GM18507 (cell line): ENCODE measurements at places on chromosomes 2 and 18.

- DNase-seq = no peak
Measured at GRCh38 chr2:233030-233429, 30.8 kb downstream of the SH3YL1 start.

GRCh38 chr2:15253835-15254286 lies 307.3 kb downstream of the NBAS start:
- no peak for DNase-seq

GRCh38 chr2:241750076-241750840 lies 15.8 kb downstream of the D2HGDH start:
- no peak for DNase-seq

DNA sequence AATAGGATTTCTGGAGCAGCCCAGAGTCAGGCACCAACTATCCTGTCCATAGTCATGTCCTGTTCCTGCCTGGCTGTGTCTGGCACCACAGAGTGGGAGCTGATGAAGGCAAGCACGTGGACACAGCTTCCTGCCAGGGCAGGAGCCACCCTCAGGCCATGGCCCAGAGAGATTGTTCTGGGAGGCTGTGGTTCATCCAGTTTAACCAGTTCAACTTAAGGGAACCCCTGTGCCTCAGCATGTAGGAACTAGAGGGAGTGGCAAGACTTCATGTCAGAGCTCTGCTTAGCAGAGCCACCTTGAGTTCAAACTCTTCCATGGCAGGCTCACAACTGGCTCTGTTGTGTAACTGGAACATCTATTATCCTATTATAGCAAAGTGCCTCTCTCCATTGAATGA lies 73.2 kb upstream of the NCKAP5 start:
- no peak for DNase-seq

GRCh38 chr18:55384551-55385275 lies 203.3 kb downstream of the TCF4 start:
- no peak for DNase-seq

DNA sequence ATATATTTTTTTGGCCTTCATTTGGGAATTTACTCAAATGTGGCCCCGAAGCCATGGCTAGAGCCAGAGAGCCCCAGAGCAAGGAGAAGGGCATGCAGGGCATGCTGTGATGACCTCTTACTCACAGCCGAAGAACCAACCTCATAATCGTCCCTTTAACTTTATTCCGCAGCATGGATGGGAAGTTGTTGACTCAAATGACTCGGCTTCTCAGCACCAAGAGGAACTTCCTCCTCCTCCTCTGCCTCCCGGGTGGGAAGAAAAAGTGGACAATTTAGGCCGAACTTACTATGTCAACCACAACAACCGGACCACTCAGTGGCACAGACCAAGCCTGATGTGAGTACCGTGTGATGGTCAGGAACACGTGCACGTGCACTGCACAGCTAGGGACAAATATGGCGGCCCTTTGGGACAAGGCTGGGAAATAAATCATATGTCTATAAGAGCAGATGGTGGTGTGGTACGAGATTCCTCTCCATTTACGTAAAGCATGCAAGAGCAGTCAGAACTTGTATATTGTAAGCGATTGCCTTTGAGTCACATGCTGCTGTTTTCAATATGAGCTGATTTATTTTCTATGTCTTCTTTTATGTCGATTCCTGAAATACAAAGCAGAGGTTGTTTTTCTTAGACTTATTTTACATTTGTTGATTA lies 280.9 kb downstream of the NEDD4L start:
- no peak for DNase-seq

DNA sequence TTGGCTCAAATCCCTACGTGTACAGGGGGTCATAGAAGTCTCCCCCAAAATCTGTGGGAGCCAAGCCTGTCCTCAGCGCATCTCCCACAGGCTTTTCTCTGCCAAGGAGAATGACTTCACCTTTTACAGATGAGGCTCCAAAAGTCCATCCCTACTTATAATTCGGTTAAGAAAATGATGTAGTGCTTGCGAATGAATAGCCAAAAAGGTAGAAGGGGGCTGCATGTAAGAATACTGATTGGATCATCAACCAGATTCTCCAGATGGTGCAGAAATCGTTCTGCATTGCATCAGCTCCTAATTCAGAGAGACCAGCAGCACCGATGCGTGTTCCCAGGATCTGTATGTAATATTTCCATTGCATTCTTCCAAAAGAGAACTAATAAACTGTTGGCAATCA lies 91.9 kb downstream of the EPHA4 start:
- DNase-seq = no peak

DNA sequence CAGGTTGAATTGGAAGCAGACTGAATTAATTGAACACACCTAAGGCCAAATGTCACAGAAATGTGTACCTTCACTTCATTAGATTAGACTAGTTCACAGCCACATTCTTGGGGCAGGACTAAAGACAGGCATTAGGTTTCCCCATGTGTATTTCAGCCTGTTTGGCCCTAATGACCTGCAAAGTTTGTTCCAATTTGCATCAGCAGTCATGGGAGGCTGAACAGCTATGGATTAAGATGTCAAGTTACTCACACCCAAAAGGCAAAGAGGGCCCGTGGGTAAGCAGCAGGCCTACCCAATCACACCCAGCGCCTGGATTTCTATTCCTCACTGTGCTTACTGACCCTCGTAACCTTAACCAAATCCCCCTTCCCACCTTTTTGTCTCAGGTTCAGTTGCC lies 99.6 kb upstream of the RIOK3 start:
- DNase-seq = no peak

DNA sequence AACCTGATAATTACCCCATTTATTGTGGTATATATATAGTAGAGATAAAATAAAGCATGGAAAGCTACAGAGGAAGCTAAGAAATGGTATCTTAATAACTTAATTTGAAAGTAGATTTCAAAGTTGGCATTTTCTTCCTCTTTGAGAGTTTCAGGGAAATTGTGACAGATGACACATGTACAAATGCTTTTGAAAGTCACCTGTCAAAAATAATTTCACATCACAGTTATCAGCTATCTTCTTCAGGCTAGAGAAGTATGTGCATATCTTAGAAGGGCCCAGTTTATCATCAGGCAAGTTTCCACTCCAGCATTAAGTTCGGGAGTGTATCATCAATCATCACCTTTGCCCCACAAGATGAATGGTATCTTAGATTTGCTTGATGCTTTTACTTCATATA lies 457.9 kb downstream of the LRRTM4 start:
- no peak for DNase-seq

GRCh38 chr18:48138210-48138609 lies 207.8 kb upstream of the SMAD2 start:
- no peak for DNase-seq

DNA sequence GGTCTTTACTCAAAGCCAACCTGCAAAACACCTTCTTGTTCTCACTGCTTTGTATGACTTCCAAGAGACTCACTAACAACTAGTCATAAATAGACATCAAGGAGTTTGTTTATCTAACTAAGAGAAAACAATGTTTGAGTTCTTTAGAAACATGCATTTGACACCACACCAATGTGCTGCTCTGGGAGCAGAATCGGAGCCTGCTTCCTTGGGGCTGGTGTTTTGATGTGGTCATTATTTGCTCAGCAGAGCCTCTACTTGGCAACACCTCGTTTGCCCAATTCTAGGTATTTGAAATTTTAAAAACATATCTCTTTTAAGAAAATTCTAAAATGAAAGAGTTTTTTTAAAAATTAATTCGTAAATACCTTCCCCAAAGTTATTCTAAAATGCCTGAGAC lies 167.5 kb downstream of the BCL2 start:
- DNase-seq = no peak

GRCh38 chr18:51593931-51594330 lies 396.4 kb upstream of the MEX3C start:
- no peak for DNase-seq

DNA sequence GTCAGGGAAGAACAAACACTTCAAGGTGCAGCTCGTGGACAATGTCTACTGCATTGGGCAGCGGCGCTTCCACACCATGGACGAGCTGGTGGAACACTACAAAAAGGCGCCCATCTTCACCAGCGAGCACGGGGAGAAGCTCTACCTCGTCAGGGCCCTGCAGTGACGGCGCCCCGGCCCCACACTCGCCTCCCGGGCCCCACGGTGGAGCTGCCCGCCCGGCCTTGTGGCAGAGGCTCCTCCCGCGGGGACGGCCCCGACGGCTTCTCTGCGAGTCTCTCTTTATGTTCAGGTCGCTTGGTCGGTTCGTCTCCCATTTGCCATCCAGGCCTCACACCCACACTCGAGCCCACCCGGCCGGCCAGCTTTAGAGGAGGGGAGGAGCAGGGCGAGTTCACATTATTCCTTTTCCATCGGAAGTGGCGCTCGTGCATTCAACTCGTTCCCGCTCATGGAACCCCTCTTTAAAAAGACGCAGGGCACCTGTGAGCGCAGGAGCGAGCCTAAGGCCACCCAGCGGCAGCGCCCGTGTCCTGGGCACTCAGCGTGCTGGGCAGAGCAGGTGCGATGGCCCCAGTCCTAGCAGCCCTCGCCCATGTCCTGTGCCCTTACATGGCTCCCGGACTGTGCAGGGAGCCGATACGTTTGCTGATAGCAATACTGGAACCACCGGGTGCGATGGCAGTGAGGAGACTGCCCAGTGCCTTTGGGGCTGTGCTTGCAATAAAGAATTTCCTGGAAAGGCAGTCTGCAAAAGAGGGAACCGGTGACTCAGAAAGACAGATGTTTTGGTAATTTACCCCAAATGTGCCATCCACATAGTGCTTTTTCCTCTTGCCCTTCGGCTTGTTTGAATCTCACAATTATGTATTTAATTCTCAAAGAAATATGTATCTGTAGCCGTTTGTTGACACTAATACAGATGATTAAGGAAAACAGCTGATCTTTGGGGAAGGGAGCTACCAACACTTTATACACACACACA lies 148.6 kb downstream of the NCK2 start:
- no peak for DNase-seq

DNA sequence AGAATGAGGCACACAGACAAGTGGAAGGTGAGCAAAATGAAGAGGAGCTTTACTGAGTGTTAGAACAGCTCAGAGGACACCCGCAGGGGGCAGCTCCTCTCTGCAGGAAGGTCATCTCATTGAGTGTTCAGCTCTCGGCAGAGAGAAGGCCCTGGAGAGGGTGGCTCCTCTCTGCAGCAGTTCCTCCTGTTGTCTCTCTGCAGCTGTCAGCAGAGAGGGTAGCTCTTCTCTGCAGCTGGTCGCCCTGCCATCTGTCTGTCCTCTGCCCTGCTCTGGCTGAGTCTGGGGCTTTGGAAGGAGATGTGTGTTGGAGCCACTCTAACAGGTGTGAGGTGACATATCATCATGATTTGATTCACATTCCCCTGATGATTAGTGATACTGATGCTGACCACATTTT lies 6.8 kb upstream of the SNTG2 start:
- DNase-seq = no peak

DNA sequence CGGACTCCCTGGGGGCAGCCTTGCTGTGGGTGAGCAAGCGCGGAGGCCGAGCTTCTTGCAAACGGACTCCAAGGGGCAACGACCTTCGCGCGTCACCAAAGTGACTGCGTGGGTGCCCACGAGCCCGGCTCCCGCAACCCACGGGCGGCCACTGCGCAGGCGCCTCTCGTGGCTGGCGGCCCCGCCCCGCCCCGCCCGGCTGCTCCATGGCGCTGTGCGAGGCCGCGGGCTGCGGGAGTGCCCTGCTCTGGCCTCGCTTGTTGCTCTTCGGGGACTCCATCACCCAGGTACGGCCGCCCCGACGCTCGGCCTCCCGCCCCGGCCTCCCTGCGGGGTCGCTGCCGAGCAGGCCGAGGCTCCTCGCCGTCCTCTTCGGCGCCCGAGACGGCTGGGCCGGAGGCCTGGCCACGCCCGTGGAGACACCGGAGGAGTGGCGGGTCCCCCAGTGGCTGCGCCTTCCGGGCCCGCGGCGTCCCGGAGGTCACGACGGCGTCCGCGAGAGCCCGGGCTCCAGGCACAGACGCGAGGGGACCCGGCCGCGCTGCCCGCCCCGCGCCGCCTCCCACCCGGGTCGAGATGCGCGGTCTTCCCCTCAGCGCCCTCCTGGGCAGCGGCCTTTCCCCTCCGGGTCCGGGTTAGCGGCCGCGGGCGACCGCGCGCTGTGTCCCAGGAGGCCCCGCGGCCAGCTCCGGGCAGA lies at the start of gene IAH1:
Gene IAH1, plus strand, starts transcription at position 191 of the 697 bp plus-strand sequence. Its CDS starts 16 bp downstream, at position 207.
- peak; percentile 80 for DNase-seq

DNA sequence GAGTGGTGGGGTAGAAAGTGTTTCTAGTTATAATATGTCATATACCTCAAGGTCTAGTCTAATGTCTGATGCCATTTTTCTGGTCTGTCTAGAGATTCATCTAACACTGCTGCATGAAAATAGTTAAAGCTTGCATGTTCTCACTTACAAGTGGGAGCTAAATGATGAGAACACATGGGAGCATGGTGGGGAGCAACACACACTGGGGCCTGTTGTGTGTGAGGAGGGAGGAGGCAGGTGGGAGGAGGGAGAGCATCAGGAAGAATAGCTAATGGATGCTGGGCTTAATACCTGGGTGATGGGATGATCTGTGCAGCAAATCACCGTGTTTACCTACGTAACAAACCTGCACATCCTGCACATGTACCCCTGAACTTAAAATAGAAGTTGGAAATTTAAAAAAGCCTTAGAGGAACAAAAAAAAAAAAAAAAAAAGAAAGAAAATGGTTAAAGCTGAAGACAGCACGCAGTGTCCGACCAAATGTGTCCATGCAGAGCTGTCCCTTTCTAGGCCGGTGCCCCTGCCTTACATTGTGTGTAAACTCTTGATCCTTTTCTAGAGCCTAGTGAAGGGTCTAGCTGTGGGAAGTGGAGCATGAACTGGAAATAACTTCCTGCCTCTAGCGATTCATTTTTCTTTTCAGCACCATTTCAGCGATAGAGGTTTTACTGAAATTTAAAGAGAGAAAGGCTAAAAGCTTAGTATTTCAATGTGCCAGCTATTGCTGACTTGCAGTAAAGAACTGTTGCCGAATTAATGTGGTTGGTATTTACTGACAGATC lies 94.0 kb downstream of the FMNL2 start:
- no peak for DNase-seq

DNA sequence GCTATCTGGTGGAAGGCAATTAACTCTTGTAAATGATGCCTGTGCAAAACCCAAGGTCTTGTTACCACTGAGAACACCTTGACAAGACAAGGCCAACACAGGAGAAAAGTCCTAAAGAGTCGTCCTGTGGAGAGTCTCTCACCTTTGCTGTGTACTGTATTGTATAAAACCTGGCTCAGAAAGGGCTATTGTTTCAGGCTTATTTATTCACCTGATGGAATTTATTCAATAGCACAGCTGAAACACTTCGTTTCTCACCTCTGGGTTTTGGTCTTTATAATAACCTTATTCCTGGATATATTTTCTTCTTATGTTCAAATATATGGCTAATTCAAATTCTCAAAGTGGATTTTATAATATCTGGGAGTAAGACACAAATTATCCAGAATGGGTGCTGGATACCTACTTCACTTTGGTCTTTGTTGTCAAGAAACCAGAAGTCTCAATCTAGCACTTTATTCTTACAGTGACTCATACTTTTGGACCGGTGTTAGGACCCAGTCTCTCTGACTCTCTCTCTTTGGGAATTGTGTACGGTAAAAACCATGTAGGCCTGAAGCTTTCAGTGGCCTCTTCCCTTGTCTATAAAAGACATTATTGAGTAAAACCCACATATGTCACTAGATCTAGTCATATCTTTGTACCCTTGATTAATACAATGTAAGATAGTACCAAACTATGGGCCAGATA lies 16.1 kb upstream of the STAT4 start:
- no peak for DNase-seq

GRCh38 chr2:17115042-17115441 lies 403.2 kb downstream of the RAD51AP2 start:
- no peak for DNase-seq
